Activated CD4-positive, alpha-beta T cell treated with anti-CD3 and anti-CD28 coated beads for 48 hours (primary cell): ENCODE measurements at places on chromosomes 11 and 22.

- DNase-seq = no peak
Measured at GRCh38 chr11:117547195-117547850, 219.7 kb downstream of the CEP164 start.

- DNase-seq = no peak
Measured at GRCh38 chr11:261624-262023, 16.6 kb upstream of the NLRP6 start.

- DNase-seq = no peak
Measured at GRCh38 chr22:18048441-18048898, 24.1 kb upstream of the MICAL3 start.

DNA sequence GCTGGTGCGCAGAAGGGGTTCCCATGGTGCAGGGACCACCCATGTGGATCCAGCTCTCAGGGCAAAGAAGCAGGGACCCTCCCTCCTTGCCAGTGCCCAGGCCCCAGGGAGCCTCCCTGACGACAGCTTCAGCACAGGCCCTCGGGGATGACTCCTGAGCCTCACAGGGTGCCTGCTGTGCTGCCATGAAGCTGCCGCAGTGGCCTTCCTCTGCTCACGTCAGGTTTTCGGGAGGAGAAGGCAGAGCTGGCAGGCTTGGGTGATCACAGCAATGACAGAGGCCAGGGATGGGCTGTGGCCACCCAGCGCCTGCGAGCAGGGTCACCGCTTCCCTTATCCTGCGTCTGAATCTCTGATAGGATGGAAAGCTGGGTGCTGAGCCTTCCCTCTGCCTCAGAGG, 276.2 kb downstream of the BRD1 start:
- no peak for DNase-seq

DNA sequence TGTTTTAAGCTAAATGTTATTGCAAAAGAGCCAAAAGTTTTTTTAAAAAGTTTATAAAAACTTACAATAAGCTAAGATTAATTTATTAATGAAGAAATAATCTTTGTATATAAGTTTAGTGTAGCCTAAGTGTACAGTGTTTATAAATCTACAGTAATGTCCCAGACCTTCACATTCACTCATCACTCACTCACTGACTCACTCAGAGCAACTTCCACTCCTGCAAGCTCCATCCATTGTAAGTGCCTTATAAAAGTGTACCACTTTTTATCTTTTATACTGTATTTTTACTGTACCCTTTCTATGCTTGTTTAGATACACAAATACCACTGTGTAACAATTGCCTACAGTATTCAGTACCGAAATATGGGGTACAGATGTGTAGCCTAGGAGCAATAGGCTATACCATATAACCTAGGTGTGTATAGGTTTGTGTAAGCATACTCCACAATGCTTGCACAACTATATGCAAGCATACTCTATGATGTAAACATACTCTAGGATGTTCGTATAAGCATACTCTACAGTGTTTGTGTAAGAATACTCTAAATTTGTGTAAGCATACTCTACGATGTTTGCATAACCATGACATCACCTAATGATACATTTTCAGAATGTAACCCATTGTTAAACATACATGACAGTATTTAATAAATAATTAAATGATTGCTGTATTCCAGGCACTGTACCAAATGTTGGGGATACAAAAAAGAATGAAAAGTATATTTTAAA, 953.0 kb downstream of the KCNA4 start:
- no peak for DNase-seq

- DNase-seq = no peak
Measured at GRCh38 chr22:48372390-48372789, 1455.3 kb downstream of the BRD1 start.

GRCh38 chr22:23829845-23830372, 8.9 kb downstream of the DERL3 start:
- DNase-seq = no peak

- DNase-seq = no peak
Measured at GRCh38 chr11:36273110-36273509, 16.1 kb downstream of the COMMD9 start.

GRCh38 chr11:71486320-71486719, 33.3 kb downstream of the NADSYN1 start:
- no peak for DNase-seq

DNA sequence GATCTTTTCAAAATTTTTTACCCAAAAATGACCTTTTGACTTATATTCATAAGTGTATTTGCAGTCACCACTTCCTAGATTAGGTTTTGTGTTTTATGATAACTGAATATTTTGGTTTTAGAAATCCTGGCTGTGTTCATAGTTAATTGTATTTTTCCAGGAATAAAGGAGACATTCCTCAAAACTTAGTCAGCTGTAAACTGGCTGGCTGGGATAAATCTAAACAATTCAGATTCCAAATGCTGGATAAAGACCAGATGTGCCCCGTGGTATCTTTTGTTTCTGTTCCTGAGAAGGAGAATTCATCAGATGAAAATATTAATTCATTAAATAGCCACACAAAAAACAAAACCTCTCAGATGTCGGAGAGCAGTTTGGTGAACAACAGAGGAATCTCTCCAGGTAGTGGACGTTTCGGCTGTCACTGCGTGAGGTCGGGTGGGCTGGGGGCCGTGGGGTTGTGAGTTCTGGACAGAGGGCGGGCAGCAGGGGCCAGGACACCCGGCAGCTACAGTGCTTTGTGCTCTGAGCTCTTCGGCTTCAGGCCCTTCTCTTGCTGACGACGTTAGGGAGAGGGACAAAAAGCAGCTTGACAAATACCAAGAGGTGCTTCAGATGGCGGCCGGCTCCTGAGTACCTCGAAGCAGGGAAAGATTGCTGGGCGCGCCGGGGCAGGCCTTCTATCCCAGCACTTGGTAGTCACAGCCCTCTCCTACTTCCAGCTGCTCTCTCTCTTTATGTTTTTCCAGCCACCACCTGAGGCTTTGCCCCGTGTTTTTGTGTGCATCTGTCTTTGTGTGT, 24.6 kb downstream of the MOV10L1 start:
- no peak for DNase-seq

GRCh38 chr11:121762820-121763219, 310.1 kb upstream of the SORL1-AS1 start:
- no peak for DNase-seq

DNA sequence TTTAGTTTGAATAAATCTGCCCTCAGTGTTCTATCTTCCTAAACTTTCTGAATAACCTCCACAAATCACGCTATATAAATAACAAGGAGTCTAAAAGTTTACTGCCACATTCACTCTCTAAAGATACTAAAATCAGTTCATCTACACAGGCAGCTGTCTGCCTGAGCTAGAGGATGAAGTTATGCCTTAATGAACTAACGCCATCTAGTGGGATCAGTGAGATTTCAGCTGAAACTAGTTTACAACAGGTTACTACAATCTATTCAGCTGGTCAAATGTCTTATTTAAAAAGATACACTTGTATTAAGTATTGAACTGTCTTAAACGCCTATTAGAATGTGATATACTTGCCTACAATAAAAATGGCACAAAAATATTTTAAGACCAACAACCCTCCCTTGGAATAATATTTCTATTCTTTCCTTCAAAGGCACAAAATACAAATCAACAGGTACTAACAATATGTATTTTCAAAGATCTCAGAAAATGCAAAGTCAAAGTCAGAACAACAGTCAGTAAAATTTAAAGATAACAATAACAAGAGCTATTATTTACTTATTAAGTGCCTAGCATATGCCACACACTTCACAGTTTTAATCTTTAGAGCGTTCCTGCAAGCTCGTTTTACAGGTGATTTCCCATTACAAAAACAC, 84.1 kb downstream of the LARGE2 start:
- no peak for DNase-seq

DNA sequence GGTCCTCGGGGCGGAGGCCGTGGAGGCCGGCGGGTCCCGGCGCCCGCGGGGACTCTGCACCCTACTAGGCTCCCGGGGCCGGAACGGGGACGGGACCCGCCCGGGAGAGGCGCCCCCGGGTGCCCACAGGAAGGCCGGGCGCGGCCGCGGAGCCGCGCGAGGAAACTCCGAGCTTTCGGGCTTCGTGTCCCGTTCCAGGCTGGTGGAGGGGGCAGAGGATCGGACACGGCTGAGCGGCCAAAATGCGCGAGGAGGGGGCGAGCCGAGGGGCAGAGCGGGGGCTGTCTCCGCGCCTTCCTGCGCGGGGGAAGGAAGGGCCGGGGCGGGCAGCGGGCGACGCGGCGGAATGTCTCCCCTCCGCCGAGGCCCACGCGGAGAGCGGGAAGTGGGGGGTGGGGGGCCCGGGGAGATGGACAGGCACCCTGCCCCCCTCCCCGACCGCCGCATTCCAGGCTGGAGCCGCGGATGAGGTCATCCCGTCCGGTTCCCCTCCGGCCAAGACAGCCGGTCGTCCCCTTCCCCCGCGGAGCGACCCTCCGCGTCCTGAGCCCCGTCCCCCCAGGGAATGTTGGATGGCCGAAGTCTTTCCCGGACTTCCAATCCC, 430 bp downstream of the CDC42EP1 start:
- no peak for DNase-seq

GRCh38 chr22:50274311-50274710, 4.1 kb upstream of the MAPK11 start:
- peak; percentile 65 for DNase-seq

GRCh38 chr11:116234989-116235568, 537.7 kb downstream of the BUD13 start:
- no peak for DNase-seq
